ENCODE measurements at places on chromosomes 2 and 18. TPM values are rescaled to one million over a fixed set of nuclear protein-coding genes. Genes with fewer than 3 reads are reported as not detected.

KIF3C gene
- 5.4 TPM for total RNA-seq

SCG2 gene
- total RNA-seq, result 5.0 TPM

DNA sequence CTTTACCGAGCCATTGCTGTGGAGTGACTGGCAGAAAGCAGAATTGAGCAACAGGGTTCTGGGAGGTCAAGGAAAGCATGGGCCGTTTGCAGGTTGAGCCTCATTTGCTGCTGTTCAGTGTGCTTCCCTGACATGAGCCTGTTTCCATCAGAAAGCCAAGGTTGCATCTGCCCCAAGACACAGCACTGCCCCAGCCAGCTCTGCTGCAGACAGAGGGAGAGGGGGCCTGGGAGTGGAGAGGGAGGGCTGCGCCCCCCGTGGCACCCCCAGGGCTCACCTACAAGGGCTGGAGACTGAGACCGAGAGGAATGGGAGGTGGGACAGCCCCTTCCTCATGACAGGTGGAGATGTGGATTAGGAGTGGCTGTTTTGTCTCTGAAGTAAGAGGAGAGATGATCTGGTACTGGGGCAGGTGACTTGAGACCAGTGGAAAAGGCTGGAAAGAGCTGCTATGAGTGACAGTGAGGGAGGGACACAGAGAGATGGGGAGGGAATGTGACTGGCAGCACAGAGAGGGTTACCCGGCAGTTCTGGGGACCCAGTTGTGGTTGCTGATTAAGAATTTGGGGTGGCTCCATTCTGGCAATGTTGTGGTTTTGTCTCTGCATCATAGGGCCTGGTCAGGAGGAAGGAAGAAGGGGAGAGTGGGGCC is 218.0 kb downstream of the DYSF start:
- no peak for DNase-seq
- H3K4me3 ChIP-seq, result no peak overlapping the region
- peaks cover 20% of the 10 kb centered on the region for H3K4me1 ChIP-seq
- no peak overlapping the region for H3K27ac ChIP-seq
- no peaks in the 10 kb centered on the region for H3K27me3 ChIP-seq

- H3K4me3 ChIP-seq, result no peak overlapping the region
- no peak overlapping the region for H3K27ac ChIP-seq
- H3K27me3 ChIP-seq, result peaks cover 59% of the 10 kb centered on the region
- DNase-seq, result no peak
- no peaks in the 10 kb centered on the region for H3K36me3 ChIP-seq
These were observed 830 bp downstream of the DNER start for GRCh38 chr2:229713371-229714079.

DNA sequence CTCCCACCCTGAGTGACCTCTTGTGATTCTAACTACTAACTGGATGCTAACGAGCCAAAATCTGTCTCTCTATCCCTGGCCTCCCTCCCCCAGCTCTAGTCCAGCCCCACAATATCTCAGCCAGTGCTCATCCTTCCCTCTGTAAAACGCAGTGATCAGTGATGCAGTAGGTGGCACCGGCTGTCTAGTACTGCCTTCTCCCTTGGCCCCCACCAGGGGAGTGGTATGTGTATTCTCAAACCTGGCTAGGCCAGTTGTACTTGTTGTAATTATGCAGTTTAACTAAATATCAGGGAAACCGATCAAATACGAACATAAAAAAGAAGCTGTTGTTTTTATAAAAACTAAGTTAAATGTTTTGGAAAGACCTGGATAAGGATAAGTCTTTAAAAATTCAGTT is 113.2 kb upstream of the ALPP start:
- DNase-seq, result no peak
- no peak overlapping the region for H3K27ac ChIP-seq
- no peak overlapping the region for H3K4me3 ChIP-seq
- peaks cover 17% of the 10 kb centered on the region for H3K4me1 ChIP-seq

DNA sequence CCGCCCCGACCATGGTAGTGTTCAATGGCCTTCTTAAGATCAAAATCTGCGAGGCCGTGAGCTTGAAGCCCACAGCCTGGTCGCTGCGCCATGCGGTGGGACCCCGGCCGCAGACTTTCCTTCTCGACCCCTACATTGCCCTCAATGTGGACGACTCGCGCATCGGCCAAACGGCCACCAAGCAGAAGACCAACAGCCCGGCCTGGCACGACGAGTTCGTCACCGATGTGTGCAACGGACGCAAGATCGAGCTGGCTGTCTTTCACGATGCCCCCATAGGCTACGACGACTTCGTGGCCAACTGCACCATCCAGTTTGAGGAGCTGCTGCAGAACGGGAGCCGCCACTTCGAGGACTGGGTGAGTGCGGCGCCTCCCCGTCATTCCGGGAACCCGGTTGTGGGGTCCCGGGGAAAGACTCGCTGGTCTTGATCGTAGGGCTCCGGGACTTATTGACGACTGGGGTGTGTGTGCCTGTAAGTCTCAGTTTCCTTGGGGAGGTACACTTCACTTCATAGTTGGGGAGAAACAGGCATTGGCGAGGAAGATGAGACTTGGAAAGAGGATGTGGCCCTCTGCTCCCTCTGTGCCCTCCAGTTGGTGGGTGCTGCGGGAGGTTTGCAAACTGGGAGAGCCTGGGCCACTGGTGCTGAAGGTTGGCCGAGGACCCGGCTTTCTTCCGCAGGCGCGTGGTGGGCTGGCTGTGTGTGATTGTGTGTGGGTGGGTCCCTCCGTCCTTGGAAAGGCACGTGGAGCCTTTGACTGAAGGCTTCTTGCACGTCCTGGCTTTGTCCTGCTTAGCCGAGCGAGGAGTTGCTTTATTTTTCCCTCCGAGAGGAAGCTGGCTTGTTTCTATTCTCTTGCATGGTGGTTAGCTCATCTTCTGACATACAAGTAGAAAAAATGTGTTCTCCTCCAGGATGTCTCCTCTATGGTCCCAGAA is 886 bp downstream of the PRKCE start:
- no peaks in the 10 kb centered on the region for H3K27me3 ChIP-seq
- H3K4me1 ChIP-seq, result peaks cover 20% of the 10 kb centered on the region
- DNase-seq, result peak; percentile 42
- H3K27ac ChIP-seq, result no peak overlapping the region
- H3K4me3 ChIP-seq, result peak overlapping the region; percentile 85
- H3K36me3 ChIP-seq, result no peaks in the 10 kb centered on the region

- H3K27ac ChIP-seq, result no peak overlapping the region
- H3K27me3 ChIP-seq, result no peaks in the 10 kb centered on the region
- peaks cover 19% of the 10 kb centered on the region for H3K4me1 ChIP-seq
- no peak for DNase-seq
- no peak overlapping the region for H3K4me3 ChIP-seq
- no peaks in the 10 kb centered on the region for H3K36me3 ChIP-seq
These were observed 188.9 kb upstream of the RASGRP3 start for GRCh38 chr2:33287507-33288005.
